ENCODE measurements at places on chromosomes 12 and 14.
A peak's percentile ranks its signal among the peaks of the same experiment; 100 is the strongest.

DNA sequence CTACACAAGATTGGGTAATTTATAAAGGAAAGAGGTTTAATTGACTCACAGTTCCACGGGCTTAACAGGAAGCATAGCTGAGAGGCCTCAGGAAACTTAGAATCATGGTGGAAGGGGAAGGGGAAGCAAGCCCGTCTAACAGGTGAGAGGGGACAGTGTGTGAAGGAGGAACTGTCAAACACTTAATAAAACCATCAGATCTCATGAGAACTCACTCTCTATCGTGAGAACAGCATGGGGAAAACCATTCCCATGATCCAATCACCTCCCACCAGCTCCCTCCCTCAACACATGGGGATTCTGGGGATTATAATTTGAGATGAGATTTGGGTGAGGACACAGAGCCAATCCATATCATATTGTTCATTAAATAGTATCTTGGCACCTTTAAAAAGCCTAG, 56.1 kb downstream of the EPS8 start:
- DNase-seq, result no peak

- DNase-seq, result no peak
These were observed 54.6 kb downstream of the NUAK1 start for GRCh38 chr12:106084014-106084671.

- no peak for DNase-seq
These were observed 22.9 kb downstream of the VEZT start for GRCh38 chr12:95240556-95240955.

DNA sequence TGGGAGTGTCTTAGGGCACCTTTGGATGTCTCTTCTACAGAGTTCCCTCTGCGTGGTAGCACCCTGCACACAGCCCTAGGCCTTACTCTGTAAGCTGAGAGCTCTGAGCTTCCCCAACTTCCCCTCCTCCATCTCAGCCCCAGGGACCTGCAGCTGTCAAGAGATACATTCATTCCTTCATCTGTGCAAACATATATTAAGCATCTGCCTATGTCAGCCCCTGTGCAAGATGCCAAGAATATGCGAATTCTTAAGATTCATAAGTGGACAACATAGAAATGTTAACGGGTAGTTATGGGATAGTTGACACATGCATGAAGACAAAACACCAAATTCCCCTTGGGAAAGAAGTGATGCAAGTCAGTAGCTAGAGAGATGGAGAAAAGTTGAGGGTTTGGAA, 190.8 kb downstream of the SLC41A2 start:
- DNase-seq, result no peak

- no peak for DNase-seq
These were observed 58.5 kb downstream of the SLC4A8 start for GRCh38 chr12:51482929-51483697.

DNA sequence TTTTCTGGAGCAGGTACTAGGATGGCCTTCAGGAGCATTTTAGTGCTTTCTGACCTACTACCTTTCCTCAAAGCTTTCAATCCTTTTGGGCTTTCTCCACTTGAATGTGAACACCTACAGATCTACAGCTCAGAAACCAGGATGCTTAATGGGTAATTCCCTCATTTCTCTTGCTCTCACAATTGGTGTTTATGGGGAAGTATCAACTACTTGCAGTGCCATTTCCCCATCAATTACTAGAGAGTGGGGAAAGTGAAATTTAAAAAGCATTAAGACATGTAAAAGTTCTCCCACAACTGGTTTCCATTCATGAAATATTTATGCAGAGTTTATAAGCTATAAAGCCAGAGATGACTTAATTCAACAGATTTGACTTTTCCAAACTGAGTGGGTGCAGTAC, 2.1 kb upstream of the YY1 start:
- DNase-seq, result no peak

DNA sequence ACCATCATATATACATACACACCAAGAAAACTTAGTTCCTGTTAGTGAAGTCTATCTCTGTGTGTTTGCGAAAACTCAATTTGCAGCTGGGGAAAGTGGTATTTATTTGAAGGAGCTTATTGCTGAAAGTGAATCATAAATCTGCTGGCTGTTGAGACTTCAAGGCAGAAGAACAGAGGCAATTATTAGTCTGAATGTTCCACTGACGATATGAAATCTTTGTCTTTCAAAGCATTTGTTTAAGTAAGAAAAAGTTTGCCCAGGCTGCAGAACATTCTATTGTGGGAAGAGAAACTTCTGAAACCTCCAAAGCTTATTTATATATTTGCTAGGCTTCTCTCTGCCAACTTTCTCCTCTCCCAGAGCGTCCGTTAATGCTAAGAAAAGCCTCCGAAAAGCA, 255.7 kb upstream of the TMPO start:
- no peak for DNase-seq

GRCh38 chr12:68633614-68634558, 23.2 kb downstream of the RAP1B start:
- DNase-seq, result no peak

GRCh38 chr14:52251724-52252123, 15.8 kb upstream of the PTGDR start:
- DNase-seq, result no peak

GRCh38 chr14:34872822-34873588, 2.2 kb downstream of the BAZ1A start:
- DNase-seq, result no peak

DNA sequence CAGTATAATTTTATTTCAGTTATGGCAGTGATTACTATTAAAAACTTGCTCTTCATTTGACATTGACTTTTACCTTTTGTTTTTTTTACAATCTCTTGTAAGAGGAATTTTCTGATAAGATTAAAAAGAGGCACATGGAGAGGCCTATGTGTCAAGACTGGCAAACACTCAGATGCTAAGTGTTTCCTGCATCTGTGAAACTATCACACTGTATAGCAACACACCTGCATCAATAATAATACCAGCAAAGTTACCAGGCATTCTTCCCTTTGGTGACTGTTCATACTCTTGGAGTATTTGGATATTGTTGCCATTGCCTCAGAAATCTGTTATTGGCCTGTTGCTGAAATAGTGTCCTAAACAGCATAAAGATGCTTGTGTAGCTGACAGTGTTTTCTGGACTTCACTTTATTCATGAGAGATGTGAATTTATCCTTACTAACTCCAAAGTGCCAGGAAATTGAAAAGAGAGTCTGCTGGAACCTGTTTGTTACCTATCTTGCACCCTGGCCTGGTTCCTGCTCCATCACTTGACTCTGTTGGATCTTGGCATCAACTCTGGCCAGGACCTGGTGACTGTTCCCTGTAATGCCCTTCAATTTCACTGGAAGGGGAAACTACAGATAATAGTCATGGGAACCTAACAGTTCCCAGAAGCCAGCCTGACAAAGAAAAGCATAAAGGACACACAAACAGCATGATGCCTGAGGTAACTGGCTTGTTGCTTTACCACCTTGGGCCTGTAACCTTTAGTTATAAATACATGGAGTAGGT, 19.8 kb downstream of the SLC16A7 start:
- DNase-seq, result no peak

- no peak for DNase-seq
These were observed 207.7 kb downstream of the CACNA1C start for GRCh38 chr12:2260441-2260840.

DNA sequence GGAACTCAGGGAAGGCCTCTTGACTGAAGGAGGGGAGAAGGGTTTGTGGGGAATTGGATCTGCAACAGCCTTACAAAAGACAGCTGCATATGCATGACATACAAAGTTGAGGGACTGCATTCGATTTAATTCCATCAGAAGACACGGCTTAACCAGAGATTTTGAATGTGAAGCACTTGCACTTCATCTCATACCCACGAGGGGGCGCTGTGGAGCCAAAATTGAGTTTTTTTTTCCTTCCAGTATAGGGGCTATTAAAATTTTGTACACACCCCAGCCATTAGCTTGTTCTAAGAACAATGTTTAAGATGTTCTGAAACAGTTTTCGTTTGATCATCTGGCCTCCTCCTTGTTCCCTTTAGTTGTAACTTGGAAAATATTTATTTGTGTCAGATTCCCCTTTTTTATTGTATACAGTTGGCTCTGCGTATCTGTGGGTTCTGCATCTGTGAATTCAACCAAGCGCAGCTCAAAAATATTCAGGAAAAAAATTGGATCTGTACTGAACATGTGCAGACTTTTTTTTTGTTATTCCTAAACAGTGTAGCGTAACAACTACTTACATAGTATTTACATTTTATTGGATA, 1.6 kb downstream of the SUDS3 start:
- DNase-seq, result peak; percentile 64

GRCh38 chr12:120903412-120904196, 554 bp downstream of the SPPL3 start:
- peak; percentile 66 for DNase-seq

DNA sequence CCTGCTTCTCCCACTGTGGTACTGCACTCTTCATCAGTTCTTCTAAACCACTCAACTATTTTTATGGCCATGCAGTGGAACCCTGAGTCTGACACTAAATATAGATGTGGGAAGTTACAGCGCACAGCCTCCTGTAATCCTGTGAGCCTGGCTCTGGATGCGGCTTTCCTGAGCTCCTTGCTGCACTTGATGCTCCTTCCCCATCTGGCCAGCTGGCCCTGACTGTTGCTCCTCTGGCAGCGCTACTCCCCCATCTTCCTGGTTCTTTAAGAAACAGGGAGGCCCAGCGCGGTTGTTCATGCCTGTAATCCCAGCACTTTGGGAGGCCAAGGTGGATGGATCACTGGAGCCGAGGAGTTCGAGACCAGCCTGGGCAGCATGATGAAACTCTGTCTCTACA, 24.6 kb downstream of the IQSEC3 start:
- no peak for DNase-seq

DNA sequence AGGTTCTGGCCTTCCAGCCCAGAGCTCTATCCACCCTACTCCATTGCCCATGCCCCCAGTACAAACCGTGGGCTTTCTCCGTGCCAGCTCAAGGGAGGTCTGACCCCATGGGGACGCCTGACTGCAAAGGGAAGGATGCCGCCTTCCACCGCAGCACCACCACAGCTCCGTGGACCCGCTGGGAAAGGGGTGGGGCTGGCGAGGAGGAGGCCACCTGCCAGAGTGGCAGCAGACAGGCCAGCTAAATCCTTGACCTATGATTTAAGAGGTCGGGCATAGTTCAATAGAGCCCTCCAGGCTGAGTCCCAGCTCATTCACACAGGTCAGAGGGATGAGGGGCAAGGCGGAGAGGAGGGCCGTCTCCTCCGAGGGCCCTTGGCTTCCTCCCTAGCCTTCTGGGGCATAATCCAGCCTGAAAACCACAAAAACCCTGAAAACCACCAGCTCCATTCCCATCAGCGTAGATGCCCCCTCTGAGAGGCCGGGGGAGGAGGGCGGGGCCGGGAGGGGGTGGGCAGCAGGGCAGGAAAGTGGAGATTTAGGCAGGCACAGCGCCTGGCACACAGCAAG, 14.9 kb upstream of the FIGNL2 start:
- DNase-seq, result no peak

DNA sequence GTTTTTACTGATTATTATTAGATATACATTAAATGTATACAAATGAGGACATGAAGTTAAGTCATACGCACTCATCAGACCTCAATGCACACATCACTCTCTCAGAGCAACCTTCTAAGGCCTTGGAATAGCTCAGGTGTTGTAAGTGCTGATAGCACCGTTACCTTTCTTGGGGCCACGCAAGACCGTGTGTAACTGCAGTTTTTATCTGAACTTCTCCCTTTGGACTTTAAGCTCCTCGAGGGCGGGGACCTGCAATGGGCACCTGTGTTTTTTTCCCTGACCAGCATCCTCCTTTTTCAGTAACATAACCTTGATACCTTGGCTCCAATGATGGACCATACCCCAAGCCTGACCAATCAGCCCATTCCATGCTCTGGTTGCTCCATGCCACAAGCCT, 136.5 kb upstream of the TMCC3 start:
- DNase-seq, result no peak

DNA sequence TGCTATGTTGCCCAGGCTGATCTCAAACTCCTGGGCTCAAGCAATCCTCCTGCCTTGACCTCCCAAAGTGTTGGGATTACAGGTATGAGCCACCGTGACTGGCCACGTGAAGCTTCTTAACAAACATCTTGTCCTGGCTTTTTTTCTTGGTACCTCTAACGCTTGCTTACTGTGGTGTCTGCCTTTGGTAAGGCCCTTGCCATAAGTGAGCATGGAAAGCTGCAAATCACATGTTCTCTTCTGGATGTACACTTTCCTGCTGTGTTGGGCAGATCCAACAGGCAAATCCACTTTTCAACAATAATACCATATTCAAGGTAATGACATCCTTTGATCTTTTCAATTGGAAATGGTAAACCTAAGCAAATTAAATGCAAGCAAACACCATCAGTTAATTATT, 54.6 kb downstream of the ARF6 start:
- no peak for DNase-seq

GRCh38 chr14:104895786-104896661, 28.7 kb upstream of the PLD4 start:
- no peak for DNase-seq

- no peak for DNase-seq
These were observed 278.2 kb upstream of the RTL1 start for GRCh38 chr14:101181446-101182313.

DNA sequence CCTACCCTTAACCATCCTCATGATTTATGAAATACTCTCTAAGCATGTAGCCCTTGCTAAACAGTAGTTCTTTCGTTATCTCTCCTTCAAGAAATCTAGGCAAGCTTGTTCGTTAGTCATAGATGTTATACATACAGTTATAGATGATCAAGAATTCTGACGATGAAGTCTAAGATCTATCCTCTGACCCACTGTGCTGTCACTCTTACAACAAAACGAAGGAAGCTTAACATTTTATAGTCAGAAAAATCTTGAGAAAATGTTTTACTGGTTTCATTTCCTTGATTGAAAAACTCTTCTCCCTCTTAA, 68.9 kb downstream of the SPPL3 start:
- DNase-seq, result no peak

GRCh38 chr12:121263206-121263935, 33.1 kb downstream of the CAMKK2 start:
- DNase-seq, result no peak

DNA sequence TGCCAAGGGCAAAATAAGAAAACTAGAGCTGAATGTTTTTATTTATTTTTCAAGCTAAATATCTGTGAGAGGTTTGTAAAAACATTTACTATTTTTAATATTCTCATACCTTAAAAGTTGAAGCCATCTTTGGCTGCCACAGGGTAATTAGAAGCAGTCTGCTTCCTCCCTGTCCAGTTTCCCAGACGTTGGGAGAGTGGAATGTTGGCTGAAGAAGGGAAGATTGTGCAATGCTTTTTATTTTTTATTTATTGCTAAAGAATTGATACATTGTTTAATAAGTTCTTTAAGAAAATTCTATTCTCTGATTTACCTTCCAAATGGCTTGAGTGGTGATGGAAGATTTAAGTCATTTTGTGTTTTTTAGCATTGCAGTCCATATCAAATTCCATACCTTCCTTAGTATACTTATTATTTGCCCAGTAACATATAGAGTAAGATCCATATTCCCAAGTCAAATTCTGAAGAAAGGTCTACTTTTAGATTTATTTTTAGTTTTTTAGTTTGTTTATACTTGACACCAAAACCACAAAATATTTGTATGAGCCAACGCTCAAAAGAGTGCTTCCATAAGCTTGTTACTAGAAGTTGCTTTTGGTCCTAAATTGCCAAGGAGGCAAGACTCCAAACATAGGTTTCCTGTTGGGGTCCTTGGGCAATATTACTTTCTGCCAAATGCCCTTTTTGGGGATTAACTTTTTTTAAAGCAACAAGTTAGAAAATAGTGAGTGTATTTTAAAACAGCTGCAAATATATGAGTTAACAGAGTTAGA, 124.0 kb upstream of the CPM start:
- DNase-seq, result no peak

Measured in mucosa of gallbladder (tissue), 1 donor.